Uterus (tissue), 4 donors: ENCODE measurements at places on chromosomes 6 and 20. TPM values are rescaled to one million over a fixed set of nuclear protein-coding genes. Genes with fewer than 3 reads are reported as not detected.

The ZNF322 gene
- 38.7 TPM for total RNA-seq

DNA sequence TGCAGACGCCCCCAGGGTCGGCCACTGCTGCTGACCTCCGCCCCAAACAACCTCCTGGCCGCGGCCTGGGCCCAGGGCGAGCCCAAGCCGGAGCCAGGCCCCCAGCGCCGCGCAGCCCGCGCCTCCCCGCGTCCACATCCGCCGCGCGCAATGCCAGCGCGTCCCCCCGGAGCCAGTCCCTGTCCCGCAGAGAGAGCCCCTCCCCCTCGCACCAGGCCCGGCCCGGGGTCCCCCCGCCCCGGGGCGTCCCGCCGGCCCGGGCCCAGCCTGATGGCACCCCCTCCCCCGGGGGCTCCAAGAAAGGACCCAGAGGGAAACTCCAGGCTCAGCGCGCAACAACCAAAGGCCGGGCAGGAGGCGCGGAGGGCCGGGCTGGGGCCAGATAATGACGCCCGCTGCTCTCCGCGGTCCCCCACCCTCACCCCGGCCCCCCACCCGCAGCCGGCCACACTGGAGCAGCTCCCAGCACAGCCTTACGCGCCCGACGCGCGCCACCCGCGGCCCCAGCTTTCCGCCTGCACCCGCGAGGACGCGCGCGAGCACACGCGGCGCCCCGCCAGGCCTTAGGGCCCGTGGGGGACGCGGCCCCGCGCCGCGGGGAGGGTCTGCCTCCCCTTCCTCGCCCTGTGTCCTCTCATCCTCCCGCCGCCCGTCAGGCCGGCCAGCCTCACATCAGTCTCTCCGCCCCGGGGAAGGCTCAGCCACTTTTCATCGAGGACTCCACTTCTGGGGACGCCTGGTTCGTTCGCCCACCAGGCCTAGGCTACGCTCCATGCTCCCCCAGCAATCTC is 12.9 kb upstream of the SLC22A7 start:
- no peak overlapping the region for H3K4me3 ChIP-seq
- no peaks in the 10 kb centered on the region for H3K36me3 ChIP-seq
- DNase-seq = no peak
- H3K27me3 ChIP-seq = no peaks in the 10 kb centered on the region
- H3K27ac ChIP-seq = no peak overlapping the region

DNA sequence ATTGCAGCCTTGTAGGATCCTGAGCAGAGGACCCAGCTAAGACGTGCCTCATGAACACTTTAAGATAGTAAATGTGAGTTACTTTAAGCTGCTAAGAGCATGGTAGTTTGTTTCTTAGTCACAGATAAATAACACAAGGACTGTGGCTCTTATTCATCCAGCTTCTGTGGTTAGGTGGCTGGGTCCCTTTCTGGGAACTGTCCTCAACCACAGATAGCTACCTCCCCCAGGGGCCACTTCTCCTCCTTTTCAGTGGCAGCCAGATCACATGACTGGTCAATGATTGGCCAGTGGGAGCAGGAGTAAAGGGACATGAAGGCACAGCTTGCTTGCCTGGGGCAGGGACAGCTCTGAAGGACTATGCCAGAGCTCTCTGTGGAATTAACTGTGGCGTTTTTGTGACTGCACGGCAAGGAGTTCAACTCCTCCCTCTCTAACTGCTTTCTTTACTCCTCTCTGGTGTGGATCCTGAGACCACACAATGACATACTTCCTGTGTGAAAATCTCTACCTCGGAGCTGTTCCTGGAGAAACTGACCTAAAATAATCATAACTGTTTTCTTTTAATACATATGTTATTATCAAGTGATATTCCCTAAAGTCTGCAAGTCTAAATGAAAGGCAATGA is 76.5 kb downstream of the NRN1 start:
- no peaks in the 10 kb centered on the region for H3K36me3 ChIP-seq
- no peak for DNase-seq
- H3K4me1 ChIP-seq = no peaks in the 10 kb centered on the region
- H3K27ac ChIP-seq = no peak overlapping the region
- no peak overlapping the region for H3K4me3 ChIP-seq

The HLA-F gene
- total RNA-seq = 14.2 TPM

- no peak for DNase-seq
- no peaks in the 10 kb centered on the region for H3K27me3 ChIP-seq
- no peak overlapping the region for H3K4me3 ChIP-seq
- H3K36me3 ChIP-seq = no peaks in the 10 kb centered on the region
- no peak overlapping the region for H3K27ac ChIP-seq
Observed at GRCh38 chr6:11592294-11592906, 54.9 kb downstream of the TMEM170B start.

DNA sequence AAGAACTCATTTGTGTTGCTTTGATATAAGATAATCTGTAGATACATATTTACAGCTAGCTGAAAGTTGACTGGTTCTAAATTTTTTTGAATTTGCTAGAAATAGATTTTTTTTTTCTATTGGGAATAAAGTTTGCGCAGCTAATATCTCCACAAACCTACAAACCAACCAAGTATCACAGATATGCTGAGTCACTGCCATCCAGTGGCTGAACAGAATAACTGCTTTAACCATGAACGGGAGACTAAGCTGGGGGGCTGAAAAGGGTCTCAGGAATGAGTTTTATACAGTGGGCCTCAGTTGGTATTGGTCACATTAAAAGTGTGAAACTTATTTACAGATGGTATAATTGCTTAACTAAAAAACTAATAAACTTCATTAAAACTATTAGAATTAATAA is 326.7 kb upstream of the CNR1 start:
- no peak overlapping the region for H3K4me3 ChIP-seq
- no peaks in the 10 kb centered on the region for H3K27me3 ChIP-seq
- no peak for DNase-seq
- H3K27ac ChIP-seq = no peak overlapping the region

The ADAT2 gene
- 3.8 TPM for total RNA-seq

GRCh38 chr6:52335576-52335975 is 26.4 kb upstream of the PAQR8 start:
- H3K27ac ChIP-seq = no peak overlapping the region
- no peaks in the 10 kb centered on the region for H3K4me1 ChIP-seq
- H3K4me3 ChIP-seq = no peak overlapping the region
- peak; percentile 18 for DNase-seq
- H3K36me3 ChIP-seq = no peaks in the 10 kb centered on the region
- no peaks in the 10 kb centered on the region for H3K27me3 ChIP-seq

- H3K27me3 ChIP-seq = no peaks in the 10 kb centered on the region
- no peak overlapping the region for H3K27ac ChIP-seq
- no peak overlapping the region for H3K4me3 ChIP-seq
- H3K36me3 ChIP-seq = no peaks in the 10 kb centered on the region
- H3K4me1 ChIP-seq = no peaks in the 10 kb centered on the region
Observed at GRCh38 chr6:127641905-127642304, 64.9 kb downstream of the C6orf58 start.

GRCh38 chr20:10842116-10842515 is 168.3 kb upstream of the JAG1 start:
- H3K4me1 ChIP-seq = no peaks in the 10 kb centered on the region
- H3K36me3 ChIP-seq = no peaks in the 10 kb centered on the region
- no peak overlapping the region for H3K4me3 ChIP-seq
- no peak overlapping the region for H3K27ac ChIP-seq

GRCh38 chr6:73964241-73964854 is 268.3 kb downstream of the CD109 start:
- H3K4me1 ChIP-seq = peaks cover 13% of the 10 kb centered on the region
- DNase-seq = no peak
- H3K4me3 ChIP-seq = no peak overlapping the region

DNA sequence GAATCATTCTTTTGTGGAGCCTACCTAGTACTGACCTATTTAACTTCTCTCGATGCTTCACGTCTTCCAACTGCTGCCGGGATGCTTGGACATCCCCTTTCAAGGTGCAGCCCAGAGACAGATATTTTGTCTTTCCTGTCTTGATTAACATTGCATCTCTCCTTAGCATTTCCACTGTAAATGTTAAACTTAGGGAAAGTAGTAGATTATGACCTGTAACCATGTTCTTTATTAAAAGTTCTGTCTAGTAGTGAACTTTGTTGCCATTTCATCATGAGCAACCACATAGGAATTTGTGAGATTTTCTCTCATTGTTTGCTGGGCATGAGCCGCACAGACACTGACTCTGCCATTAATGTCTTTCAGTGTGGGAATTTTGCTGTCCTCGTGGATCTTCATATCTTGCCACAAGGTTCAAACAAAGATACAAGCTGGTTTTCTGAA is 117.9 kb downstream of the JAG1 start:
- no peaks in the 10 kb centered on the region for H3K36me3 ChIP-seq
- H3K27ac ChIP-seq = peak overlapping the region; percentile 51
- no peaks in the 10 kb centered on the region for H3K27me3 ChIP-seq
- H3K4me1 ChIP-seq = no peaks in the 10 kb centered on the region
- DNase-seq = no peak

GRCh38 chr20:55252521-55252920 is 752.8 kb downstream of the CBLN4 start:
- no peaks in the 10 kb centered on the region for H3K4me1 ChIP-seq
- no peak overlapping the region for H3K4me3 ChIP-seq
- no peaks in the 10 kb centered on the region for H3K36me3 ChIP-seq
- no peaks in the 10 kb centered on the region for H3K27me3 ChIP-seq

GRCh38 chr6:131275273-131275672 is 140.0 kb downstream of the AKAP7 start:
- no peak overlapping the region for H3K27ac ChIP-seq
- H3K36me3 ChIP-seq = no peaks in the 10 kb centered on the region
- H3K4me1 ChIP-seq = no peaks in the 10 kb centered on the region
- H3K4me3 ChIP-seq = no peak overlapping the region
- no peak for DNase-seq
- no peaks in the 10 kb centered on the region for H3K27me3 ChIP-seq

The OR2H2 gene
- not detected for total RNA-seq

DNA sequence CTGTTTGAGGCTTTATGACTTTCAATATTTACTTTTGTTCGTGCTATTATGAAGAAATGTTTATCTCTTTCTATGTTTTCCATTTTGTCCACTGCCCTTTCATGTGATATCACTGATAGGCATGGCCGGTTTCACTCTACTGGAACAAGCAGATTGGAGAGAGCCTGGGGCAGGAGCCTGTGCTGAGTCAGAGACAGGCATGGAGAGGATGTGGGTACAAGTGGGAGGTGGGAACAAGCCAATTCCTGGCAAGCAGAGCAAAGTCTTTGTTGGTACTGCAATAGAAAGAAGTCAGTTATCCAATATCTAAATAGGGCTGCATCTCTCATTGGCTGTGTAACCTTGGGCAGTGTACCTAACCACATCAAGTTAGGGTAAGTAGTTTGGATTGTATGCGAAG is 545.6 kb upstream of the MAP3K7 start:
- DNase-seq = no peak
- no peaks in the 10 kb centered on the region for H3K4me1 ChIP-seq
- no peaks in the 10 kb centered on the region for H3K27me3 ChIP-seq
- no peak overlapping the region for H3K4me3 ChIP-seq
- no peak overlapping the region for H3K27ac ChIP-seq
- no peaks in the 10 kb centered on the region for H3K36me3 ChIP-seq

DNA sequence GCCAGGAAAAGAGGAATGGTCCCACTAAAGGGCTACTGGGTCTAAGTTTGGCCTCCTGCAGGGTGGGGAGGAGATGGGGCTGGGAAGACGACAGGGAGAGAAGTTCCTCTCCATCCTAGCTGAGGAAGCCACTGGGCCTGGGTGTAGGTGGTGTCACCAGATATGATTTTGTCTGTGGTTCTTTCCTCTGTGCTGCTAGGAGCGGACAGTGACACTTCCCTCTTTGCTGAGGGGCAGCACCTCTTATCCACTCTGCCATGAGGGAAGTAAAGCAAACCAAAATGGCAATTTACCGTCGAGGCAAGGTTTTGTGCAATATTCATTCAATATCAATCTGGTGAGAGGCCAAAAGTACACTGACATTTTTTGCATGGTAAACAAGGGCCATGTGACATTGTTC is 33.0 kb upstream of the NR2E1 start:
- no peaks in the 10 kb centered on the region for H3K36me3 ChIP-seq
- H3K4me1 ChIP-seq = no peaks in the 10 kb centered on the region
- no peak for DNase-seq

DNA sequence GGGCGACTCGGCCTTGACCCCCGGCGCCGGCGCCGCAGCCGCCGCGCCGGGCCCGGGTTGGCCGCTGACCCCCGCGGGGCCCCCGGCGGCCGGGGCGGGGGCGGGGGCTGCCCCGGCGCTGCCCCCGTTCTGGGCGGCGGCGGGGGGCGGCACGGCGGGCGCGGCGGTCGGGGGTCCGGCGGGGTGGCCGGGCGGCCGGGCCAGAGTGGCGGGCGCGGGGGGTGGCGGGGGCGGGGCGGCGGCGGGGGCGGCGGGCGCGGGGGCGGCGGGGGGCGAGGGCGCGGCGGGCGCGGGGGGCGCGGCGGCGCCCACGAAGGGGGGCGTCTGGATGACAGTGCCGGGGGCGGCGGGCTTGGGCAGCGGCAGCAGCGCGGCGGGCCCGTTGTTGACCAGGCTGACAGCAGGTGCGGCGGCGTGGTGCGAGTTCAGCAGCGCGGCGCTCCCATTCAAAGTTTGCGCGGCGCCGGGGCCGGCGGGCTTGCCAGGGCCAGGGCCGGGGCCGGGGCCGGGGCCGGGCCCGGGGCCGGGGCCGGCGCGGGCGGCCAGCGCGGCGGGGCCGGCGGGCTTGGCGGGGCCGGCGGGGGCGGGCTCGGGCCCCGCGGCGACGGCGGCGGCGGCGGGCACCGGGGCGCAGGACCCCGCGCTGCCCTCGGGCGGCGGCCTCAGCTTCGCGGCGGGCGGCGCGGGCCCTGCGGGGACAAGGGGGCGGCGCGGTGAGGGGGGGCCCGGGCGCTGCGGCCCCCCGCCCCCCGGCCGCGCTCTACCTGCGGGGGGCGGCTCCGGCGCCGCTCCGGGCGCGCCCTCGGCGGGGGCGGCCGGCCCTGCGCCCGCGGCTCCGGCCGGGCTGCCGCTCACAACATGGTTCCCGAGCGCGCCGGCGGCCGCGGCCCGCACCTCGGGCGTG is 659 bp downstream of the TAF4 start:
- H3K36me3 ChIP-seq = no peaks in the 10 kb centered on the region
- peak overlapping the region; percentile 73 for H3K27ac ChIP-seq
- peak overlapping the region; percentile 54 for H3K4me3 ChIP-seq
- no peaks in the 10 kb centered on the region for H3K27me3 ChIP-seq

- no peak overlapping the region for H3K27ac ChIP-seq
- DNase-seq = no peak
- H3K27me3 ChIP-seq = no peaks in the 10 kb centered on the region
- H3K4me1 ChIP-seq = no peaks in the 10 kb centered on the region
Observed at GRCh38 chr6:117409420-117409819, 16.3 kb downstream of the ROS1 start.

- H3K36me3 ChIP-seq = no peaks in the 10 kb centered on the region
- no peaks in the 10 kb centered on the region for H3K27me3 ChIP-seq
- no peak overlapping the region for H3K4me3 ChIP-seq
- H3K27ac ChIP-seq = peak overlapping the region; percentile 44
Observed at GRCh38 chr20:63942250-63942951, 13.8 kb downstream of the UCKL1 start.

GRCh38 chr6:98833057-98833306 is 1.4 kb upstream of the POU3F2 start:
- no peaks in the 10 kb centered on the region for H3K36me3 ChIP-seq
- H3K27ac ChIP-seq = no peak overlapping the region
- H3K27me3 ChIP-seq = peaks cover 44% of the 10 kb centered on the region
- peak overlapping the region; percentile 51 for H3K4me3 ChIP-seq
- H3K4me1 ChIP-seq = no peaks in the 10 kb centered on the region

- H3K4me3 ChIP-seq = no peak overlapping the region
- H3K27ac ChIP-seq = no peak overlapping the region
- H3K4me1 ChIP-seq = no peaks in the 10 kb centered on the region
- H3K27me3 ChIP-seq = no peaks in the 10 kb centered on the region
- H3K36me3 ChIP-seq = no peaks in the 10 kb centered on the region
Observed at GRCh38 chr6:27414996-27415395, 26.4 kb downstream of the ZNF391 start.

The TOX2 gene
- 0.28 TPM for total RNA-seq

- no peak for DNase-seq
- no peak overlapping the region for H3K27ac ChIP-seq
- no peaks in the 10 kb centered on the region for H3K4me1 ChIP-seq
- no peaks in the 10 kb centered on the region for H3K36me3 ChIP-seq
Observed at GRCh38 chr20:45429618-45430017, 13.7 kb downstream of the PIGT start.

The CGA gene
- total RNA-seq = not detected

The RIPPLY2 gene
- total RNA-seq = not detected
